ENCODE measurements at places on chromosomes 2 and 18.

DNA sequence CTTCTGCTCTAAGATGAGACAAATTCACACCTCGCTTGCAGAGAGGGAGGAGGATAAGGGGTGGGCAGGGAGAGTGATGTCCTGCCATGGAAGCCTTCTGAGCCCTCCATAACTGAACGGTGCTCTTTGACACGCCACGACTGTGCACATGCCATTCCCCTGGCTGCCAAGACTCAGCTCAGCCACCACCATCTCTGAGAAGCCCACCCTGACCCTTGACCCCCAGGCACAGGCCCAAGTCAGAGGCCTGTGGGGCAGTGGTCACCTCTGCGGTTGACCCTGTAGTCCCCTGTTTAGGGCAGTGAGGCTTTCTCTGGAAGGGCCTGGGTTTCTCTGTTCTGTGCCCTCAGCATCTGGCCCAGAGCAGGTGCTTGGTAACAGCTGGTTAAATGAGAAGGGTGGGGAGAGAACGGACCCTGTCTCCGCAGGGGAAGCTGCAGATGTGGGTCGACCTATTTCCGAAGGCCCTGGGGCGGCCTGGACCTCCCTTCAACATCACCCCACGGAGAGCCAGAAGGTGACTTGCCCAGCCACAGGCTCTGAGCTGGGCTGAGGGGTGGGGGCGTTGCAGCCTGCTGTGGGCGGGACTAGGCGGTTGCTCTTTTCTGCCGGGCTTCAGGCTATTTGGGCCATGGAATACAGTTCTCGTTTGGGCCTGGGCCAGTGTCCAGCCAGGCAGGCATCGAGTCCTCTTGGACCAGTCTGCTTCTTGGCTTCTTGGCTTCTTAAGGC lies 215.1 kb downstream of the DYSF start:
- no peak for DNase-seq

GRCh38 chr2:240932001-240932723 lies 26.0 kb downstream of the CROCC2 start:
- DNase-seq, result no peak

DNA sequence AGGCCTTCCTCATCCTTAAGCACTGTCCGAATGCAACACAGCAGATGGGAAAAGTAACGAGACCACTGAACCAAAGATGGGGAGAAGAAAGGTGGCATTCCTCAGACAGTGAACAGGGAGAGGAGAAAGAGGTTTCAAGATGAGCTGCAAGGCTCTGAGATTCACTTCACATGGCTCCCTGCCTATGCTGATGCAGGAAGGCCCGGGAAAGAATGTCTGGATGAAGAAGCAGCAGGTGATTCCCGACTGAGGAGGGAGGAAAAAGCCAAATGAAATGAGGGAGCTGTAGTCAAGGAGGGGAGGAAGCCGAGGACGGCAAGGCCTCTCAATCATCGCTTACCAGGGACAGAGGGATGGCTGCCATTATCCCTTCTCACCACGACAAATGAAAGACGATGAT lies 98.5 kb upstream of the BOD1L2 start:
- DNase-seq, result no peak

DNA sequence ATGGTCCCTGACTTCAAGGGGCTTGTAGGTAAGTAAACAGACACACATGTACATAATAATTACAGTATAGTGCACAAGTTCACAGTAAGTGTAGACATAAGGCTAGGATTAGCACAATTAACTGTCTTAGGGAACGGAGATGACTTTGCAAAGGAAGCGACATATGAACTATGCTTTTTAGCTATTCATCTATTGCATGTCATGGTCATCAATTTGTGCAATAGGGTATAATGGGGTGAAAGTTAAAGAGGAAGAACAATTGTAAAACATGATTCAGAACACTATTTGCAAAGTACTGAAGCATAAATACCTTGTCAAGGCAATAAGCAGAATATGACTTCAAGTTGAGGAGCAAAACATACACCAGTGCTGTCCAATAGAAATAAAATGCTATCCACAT lies 112.3 kb upstream of the SLC8A1 start:
- no peak for DNase-seq

DNA sequence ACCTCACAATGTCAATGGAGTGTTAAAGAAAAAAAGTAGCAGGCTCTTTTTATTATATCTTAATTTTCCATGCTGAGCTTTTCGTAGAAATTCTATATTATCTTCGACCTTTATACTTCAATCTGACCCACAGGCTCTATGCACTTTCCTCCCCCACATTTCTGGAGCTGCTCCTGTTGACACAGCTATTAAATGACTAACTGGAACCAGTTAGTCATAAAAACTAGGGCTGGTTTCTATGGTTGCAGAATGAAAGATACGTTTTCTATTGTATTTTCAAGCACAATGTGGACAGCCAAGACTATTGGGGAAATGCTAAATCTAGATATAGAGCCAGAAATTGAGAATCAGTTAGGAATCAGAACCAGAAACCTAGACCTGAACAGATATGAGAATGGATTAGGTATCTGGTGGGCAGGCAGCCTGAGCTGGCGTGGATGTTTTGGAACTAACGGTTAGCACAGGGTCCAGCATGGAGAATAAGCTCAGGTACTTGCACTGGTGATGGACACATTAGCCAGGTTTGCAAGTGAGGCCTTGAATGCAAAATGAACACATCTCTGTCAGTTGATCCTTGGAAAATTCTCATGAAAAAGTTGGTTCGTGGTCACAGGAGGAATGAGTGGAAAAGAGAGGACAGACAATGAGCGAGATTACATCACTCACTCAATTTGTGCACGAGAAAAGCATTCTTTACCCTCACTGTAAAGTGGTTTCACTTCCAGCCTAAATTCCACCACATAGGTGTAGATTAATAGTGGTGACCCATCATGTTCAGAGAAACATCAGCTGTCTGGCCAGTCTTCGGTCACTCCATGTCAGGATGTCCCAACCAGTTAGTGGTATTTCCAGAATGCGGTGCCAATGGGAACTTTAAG lies 144.6 kb upstream of the EPHA4 start:
- no peak for DNase-seq

DNA sequence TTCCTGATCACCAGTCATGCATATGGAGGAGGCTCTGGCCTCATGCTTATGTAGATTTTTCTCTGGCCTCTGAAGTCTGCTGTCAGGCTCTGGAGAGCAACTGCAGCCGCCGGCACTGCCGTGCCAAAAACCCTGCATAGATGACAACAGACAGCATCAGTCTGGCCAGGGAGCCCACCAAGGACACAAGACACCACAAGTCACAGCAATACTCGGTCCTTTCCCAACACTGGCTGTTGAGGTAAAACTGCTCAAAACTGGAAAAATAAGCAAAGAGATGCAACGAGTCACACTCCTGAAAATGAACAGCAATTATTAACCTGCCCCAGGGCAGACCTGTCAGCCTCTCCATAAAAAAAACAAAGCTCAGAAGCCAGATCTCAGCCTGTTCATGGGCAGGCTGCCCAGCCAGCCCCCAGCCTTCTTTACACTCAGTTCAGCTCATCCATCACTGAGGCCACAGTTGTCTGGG lies 186.0 kb upstream of the RAB6C start:
- no peak for DNase-seq

- no peak for DNase-seq
These were observed 46.8 kb downstream of the TRIB2 start for GRCh38 chr2:12763486-12763885.

DNA sequence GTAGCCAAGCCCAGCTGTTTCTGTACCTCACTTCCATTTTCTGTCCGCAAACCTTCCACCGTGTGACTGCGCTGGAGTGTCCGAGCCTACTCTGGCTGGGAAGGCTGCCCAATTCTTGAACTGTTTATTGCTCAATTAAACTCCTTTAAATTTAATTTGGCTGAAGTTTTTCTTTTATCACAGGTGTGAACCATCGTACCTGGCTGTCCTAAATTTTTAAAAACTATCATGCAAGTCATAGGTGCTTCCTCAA lies 6.2 kb upstream of the RNU2-63P start:
- no peak for DNase-seq

GRCh38 chr2:23478933-23479683 lies 94.1 kb downstream of the KLHL29 start:
- no peak for DNase-seq

- DNase-seq, result no peak
These were observed 147.3 kb upstream of the TCF4 start for GRCh38 chr18:55735199-55735855.

DNA sequence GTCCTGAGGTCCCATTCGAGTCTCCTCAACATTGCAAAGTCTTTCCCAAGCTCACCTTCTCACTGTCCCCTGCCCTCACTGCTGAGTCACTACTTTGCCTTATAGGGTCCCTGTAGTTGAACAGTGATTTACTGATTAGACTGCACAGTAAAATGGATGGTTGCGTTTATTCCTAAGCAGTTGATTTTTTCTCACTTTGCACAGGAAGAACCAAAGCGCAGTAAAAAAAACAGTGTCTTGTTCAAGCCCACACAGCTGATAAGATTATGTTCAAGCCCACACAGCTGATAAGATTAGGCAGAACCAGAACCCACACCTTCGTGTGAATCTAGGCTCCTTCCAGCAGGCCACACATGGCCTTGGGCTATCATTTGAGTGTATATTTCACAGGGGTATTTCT lies 215.3 kb upstream of the COPS8 start:
- no peak for DNase-seq

DNA sequence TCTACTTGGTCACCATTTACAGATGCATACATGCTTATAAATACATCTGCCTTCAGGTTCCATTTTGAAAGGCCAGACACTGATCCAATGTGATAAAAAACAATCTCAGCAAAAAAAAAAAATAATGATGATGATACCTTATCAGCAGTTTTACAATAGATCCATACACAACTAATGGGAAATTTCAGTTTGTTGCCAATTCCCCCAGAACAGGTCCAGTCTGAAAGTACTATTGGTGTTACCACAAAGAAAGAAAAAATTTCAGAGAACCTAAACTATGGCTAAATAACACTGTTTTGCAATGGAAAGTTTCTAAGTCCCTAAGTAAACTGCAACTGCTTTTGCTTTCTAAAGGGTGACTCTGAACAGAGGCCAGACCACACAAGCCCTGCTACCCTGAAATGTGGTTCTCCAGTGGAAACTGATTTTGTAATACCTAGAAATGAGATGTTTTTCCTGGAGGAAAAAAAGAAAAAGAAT lies 54.1 kb downstream of the LPIN2 start:
- DNase-seq, result no peak

- no peak for DNase-seq
These were observed 396.2 kb upstream of the HS6ST1 start for GRCh38 chr2:128714851-128715312.

DNA sequence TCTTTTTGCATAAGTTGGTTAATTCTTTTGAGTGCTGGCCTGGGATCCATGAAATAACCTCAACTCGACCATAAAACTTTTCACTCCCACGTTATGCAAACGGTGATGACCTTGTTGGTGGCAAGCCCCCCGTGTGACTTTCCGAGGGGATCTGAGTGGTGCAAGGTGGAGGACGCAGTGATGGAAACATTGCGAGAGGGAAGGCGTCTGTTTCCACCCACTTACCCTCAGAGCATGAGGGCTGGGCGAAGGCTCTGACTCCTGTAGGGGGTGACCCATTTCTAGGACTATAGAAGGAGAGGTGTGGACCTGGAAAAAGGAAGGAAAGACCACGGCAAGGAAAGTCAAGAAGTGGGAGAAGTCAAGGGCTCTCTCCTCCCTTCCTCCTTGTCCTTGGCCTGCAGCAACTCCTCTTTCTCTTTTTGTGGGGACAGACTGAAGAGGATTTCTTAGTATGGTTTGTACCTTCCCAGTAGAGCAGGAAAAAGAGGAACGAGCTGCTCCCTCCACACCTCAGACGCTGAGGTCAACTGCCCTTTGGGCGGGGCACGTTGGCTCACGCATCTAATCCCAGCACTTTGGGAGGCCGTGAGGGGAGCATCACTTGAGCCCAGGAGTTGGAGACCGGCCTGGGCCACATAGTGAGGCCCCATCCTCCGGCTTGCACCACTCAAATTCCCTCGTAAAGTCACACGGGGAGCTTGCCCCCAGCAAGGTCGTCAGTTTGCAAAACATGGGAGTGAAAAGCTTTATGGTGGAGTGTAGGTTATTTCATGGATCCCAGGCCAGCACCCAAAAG lies 15.5 kb upstream of the CD8A start:
- DNase-seq, result no peak

DNA sequence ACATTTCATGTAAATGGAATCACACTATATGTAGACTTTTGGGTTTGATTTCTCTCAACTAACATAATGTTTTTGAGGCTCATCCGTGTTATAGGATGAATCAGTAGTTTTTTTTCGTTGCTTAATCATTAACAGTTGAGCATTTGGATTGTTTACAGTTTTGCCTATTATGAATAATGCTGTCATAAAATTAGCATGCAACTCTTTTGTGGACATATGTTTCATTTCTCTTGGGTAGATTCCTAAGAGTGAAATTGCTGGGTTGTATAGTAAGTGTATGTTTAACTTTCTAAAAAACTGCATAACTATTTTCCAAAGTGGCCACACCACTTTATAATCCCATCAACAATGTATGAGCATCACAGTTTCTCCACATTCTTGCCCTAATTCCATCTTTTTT lies 7.7 kb upstream of the RHBDD1 start:
- DNase-seq, result no peak

DNA sequence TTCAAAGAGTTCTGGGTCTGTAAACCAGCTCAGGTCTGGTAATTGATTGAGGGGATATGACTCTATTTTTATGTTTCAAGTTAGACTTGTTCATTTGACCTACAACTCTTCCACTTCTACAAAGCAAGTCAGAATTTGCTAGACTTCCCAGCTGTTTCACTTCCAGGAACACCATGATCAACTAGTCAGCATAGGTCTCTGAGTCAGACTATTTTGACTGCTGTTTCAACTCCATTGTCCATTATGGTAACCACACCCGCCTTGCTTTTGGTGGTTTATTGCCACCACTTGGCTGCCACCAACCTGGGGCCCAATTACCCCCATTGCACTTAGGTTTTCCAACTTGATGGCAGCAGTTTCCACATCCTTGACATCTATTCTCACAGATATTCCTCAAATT lies 116.6 kb downstream of the LAMA3 start:
- DNase-seq, result no peak

GRCh38 chr2:112048887-112049286 lies 6.2 kb upstream of the TMEM87B start:
- no peak for DNase-seq

GRCh38 chr2:11417946-11418585 lies 47.9 kb downstream of the E2F6 start:
- no peak for DNase-seq

- DNase-seq, result no peak
These were observed 355.9 kb downstream of the PIK3C3 start for GRCh38 chr18:42310956-42311355.

- DNase-seq, result no peak
These were observed 118.1 kb upstream of the FN1 start for GRCh38 chr2:215553946-215554345.

DNA sequence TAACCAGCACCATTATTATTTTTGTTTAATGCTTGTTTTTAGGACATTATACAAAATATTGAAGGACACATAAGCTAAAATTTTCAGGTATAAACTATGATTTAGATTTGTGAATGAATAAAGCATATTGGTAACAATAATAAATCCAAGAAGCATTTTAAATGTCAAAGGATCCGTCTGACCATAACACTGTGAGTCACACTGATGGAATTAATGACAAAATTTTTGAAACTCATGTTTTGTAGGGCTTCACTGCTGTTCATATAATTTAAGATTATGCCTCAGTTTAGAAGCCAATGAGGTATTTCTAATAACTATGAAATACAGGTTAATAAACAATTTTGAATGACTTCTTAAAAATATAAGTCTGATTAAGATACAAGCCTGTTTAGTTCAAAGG lies 124.6 kb downstream of the TMEFF2 start:
- no peak for DNase-seq

GRCh38 chr2:146527166-146527565 lies 1317.7 kb upstream of the ACVR2A start:
- no peak for DNase-seq

- no peak for DNase-seq
These were observed 10.1 kb downstream of the SLC9A4 start for GRCh38 chr2:102483086-102483485.

All from GM12891 (cell line).